ENCODE measurements at places on chromosomes 7 and 10. TPM values are rescaled to one million over a fixed set of nuclear protein-coding genes. Genes with fewer than 3 reads are reported as not detected.

Gene TNS3
- total RNA-seq: 1.4 TPM

Gene DMBT1
- not detected for total RNA-seq

Gene ATAD1
- total RNA-seq: 60.7 TPM

Gene TBXAS1
- 1.7 TPM for total RNA-seq

Gene RELN
- total RNA-seq: not detected

Gene EBLN1
- total RNA-seq: not detected

Gene AGMO
- total RNA-seq: not detected

Gene KLF14
- total RNA-seq: not detected

Gene GPRIN2
- not detected for total RNA-seq

Gene CACNB2
- not detected for total RNA-seq

Gene CDNF
- total RNA-seq: 0.96 TPM
